ENCODE measurements at places on chromosomes 2 and 18.
A peak's percentile ranks its signal among the peaks of the same experiment; 100 is the strongest.

GRCh38 chr2:73386894-73387636 is 1.4 kb downstream of the ALMS1 start:
- DNase-seq = no peak

GRCh38 chr2:75505012-75505411 is 55.7 kb downstream of the EVA1A start:
- no peak for DNase-seq

GRCh38 chr2:102206666-102207341 is 20.0 kb downstream of the IL1RL2 start:
- DNase-seq = no peak

DNA sequence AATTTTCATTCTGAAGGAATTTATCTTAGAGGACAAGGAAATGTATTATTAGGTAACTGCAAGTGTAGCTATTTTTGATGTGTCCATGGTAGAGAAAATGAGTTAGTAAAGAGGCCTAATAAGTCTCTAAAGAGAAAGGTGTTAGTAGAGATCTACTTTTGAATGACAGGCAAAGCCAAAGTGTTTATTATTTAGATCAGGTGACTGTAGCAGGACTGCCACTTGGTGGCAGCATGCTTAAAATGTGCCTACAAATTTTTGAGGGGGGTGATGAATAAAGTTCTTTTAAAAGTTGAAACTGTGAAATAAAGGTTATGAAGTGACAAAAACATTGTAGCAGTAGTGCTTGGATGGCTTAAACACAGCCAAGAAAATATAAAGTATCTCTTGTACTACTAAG is 421.5 kb upstream of the MEIS1 start:
- DNase-seq = no peak

- DNase-seq = no peak
Observed at GRCh38 chr2:232668805-232669444, 28.2 kb upstream of the GIGYF2 start.

DNA sequence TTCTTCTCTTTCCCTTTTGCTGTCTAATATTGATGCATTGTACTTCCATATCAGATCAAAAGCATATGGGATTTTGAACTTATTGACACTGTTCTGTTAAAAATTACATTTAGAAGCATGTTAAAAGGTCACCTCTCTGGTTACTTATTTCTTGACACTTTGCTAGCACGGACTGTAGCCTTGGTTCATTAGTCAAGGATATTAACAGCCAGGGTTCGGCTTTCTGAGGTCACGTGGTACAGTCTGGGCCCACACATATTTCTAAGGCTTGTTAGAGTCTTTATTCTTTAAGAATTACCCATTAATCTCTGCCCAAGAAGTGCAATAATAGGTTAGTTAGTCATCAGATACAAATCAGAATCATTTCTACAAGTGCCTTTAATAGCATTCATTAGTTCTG is 1035.8 kb upstream of the FANCL start:
- no peak for DNase-seq

GRCh38 chr2:217047631-217048030 is 187.8 kb upstream of the TNP1 start:
- DNase-seq = no peak

DNA sequence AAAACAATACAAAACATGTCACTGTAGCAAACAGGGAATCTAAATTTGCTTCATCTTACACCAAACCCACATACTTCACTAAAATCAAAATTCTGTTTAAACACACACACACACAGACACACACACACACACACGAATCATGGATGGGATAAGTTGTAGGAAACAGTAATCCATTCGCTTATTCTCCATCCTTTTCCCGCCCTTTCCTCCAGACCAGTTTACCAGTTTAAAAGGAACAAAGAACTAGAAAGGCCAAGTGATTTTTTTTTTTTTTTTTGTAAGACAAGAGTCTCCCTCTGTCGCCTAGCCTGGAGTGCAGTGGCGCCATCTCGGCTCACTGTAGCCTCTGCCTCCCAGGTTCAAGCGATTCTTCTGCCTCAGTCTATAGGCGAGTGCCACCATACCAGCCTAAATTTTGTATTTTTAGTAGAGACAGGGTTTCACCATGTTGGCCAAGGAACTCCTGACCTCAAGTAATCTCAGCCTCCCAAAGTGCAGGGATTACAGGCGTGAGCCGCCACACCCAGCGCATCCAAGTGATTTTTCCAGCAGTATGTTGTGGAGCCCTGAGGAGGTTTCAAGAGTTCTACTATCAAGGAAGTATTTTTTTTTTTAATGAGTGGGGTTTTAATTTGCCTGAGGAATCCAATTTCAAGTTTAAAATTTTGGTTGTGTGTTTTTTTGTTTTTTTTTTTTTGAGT is 5.7 kb downstream of the PSME4 start:
- DNase-seq = no peak

- no peak for DNase-seq
Observed at GRCh38 chr2:219908538-219908937, 281.1 kb downstream of the SLC4A3 start.

DNA sequence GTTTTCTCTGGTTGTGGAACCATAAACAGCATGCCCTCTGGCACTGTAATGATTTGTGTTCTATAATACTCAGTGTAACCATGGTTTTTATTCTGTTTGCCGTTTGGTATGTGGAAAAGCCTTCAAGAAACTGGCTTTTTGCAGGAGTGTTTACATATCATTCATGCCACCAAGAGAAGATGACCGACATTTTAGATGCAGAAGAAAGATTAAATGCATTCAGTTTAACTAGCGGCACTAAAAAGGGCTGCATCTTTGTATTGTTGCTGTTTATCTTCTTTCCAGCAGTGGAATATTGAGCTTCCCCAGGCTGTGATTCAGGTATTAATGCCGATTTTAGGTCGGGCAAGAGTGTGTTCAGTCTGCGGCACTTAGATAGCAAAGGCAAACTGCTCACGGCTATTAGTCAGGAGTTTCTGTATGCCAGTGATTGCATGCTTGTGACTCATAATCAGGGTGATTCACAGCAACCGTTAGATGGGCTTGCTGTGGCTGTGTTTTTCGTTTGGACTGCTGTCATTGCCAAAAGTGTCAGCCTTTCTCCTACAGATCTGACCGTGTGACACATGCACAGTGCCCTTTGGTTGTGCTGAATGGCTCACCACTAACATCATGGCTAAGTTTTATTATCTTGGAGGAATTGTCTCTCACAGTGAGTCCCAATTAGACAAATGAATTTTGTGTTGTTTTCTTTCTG is 479.7 kb downstream of the PARD3B start:
- peak; percentile 79 for DNase-seq

DNA sequence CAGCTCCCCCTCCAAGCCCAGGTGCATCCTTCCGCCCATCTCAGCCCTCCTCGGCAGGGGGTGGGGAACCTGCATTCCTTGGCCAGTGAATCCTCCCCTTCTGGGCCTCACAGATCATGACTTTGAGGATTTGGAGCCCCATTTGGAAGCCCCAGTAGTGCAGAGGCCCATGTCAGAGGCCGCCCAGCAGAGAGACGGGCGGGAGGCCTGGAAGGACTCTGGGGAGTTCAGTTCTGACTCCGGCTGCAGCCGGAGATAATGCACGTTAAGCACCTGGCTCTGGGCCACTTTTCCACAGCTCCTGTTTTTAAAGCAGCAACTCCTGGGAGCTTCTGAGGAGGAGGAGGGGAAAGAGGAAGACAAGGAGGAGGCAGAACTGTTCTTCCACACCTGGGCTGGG is 14.9 kb downstream of the ATOH8 start:
- DNase-seq = no peak

GRCh38 chr2:36859366-36859792 is 107.0 kb downstream of the STRN start:
- DNase-seq = no peak

- DNase-seq = no peak
Observed at GRCh38 chr18:9087144-9087543, 15.4 kb upstream of the NDUFV2 start.

DNA sequence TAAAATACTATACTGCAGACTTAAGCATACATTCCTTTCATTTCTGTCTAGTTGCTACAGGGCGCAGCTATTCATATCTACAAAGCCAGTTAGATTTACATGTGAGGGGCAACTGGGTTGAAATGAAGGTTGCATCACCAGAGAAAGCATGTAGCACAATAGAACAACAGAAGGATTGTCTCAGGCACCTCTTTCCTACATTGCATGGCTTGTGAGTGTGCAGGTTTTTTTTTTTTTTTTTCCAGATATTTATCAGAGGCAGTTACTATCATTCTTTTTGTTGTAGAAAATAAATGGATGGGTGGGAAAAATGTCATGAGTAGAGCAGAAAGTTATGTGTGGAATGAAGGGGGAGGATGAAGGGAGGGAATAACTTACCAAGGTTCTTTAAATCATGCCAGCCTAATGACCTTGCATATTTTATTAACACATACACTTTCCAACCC is 86.8 kb downstream of the ERBB4 start:
- DNase-seq = peak; percentile 57

GRCh38 chr2:107418708-107419107 is 408.0 kb upstream of the RGPD4 start:
- DNase-seq = no peak

GRCh38 chr2:197423307-197423706 is 11.5 kb downstream of the SF3B1 start:
- no peak for DNase-seq

DNA sequence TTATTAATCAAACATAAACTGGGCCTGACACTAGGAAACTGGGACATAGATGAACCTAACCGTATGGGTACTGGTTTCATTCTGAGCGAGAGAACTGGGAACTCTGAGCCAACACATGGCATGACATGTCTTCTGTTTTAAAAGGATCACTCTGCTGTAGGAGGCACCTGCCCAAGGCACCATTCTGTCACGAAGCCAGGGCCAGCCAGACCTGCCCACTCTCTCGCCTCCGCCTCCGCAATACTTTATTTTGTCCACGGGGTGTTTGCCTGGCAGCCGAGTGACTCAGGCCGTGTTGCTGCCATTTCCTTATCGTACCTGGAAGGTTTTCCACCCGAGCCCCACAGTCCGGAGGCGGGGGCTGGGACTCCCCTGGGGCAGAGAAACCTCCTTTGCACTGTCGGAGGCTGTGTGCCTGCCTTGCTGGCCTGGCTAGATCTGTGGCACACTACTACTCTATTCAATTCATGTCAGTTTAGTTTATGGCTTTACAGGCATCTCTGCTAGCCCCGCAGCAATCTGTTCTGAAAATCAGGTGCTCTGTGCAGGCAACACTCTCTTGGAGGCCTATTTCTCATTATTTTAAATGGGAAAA is 120.4 kb upstream of the ACKR3 start:
- no peak for DNase-seq

GRCh38 chr2:240304746-240305161 is 130.7 kb upstream of the GPC1 start:
- no peak for DNase-seq

- DNase-seq = no peak
Observed at GRCh38 chr18:9516437-9517064, 41.2 kb downstream of the RALBP1 start.

DNA sequence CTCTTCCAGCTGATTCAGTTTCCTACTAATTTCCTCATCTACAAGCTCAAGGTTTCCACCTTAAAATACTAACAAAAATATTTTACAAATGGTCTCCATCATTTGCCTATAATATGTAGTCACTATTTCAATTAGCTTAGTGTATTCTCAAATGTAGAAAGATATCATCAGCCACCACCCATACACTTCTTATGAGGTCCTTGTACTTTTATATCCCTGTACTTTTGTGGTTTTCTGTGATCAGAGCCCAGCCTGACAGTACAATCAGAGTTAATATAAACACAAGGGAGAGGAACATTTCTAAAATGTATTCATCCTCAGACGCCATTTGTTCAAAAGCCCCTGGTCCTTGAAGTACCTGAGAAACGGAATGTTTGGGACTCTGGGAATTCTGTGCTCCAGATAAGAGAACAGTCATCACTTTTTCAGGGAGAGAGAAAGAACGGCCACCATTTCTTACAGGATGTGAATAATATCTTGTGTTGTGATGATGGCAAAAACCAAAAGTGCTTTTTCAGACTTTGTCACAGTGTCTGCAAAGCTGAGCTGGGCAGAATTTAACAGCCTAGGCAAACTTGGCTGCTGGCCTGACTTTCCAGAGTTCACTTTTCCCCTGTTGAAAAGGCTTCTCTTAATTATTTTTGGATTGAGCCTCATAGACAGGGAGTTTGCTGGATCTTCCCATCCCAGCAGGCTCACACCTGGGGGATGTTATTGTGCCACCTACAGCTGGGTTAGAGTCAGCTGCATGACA is 361.7 kb upstream of the ACVR2A start:
- no peak for DNase-seq

DNA sequence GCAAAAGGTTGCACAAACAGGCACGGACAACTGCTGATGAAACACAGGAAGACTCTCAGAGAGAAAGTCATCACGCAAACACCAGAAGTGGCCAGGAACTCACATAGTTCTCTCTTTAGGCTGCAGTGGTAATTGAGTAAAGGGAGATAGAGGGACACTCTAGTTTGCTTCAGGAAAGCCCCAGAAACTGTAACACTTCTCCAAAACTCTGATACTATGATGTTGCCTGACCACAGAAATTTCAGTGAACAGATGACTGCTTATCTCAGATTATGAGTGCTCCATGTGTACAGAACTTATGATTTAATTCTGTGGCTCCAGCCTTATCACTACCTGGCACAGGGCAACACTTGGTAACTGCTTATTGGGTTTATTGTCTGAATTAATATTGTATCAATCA is 311.5 kb upstream of the GYPC start:
- DNase-seq = no peak

DNA sequence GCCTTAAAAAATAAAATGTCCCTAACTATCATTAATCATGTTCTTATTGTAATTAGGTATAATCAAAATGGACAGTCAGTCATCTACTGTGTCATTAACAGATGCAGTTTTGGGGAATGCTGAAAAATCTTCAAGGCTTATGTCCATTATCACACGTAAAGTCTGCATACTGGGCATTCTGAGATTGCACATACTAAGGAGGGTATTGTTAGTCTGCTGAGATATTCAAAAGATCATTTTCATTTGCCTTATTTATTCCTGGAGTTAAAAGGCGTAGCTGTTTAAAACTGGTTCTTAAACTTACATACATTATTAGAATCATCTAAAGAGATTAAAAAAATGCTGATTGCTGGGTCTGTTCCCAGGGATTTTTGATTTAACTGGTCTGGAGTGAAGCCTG is 27.4 kb downstream of the KCNE4 start:
- no peak for DNase-seq

DNA sequence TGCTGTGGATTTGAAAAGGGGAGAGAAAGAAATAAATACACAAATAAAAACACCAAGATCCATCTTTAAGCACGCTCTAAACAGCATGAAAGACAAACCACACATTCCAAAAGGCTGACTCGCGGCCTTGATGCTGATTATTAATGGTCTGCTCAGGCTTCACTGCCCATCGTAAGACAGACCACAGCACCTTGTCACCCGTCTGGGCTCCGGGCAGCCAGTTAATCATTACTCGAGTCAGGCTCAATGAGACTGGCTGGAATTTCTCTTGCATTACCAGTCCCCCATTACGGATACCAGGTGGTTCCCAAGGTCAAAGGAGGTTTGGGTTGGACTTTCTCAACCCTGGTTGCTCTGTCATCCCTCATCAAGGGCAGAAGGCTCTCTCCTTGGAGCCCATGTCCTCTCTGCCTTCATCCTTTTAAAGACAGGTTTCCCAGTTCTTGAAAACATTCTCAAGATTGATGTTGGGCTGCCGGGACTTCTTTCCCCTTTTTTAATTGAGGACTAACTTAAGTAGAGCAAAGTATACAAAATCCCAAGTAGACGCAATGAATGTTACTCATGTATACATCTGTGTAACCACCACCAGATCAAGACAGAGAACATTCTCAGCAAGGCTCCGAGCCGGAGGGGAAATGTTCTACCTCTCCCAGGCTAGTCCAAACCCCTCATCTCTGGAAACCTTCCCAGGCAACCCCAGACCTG is 8.1 kb downstream of the SMAD7 start:
- peak; percentile 93 for DNase-seq

Data from non-pigmented ciliary epithelial cell (primary cell).